Activated CD8-positive, alpha-beta T cell treated with anti-CD3 and anti-CD28 coated beads for 36 hours (primary cell): ENCODE measurements at places on chromosomes 5 and 9. TPM values are rescaled to one million over a fixed set of nuclear protein-coding genes. Genes with fewer than 3 reads are reported as not detected.
A peak's percentile ranks its signal among the peaks of the same experiment; 100 is the strongest.

Gene PRDM9
- not detected for total RNA-seq

Gene PCDHGB4
- not detected for total RNA-seq

Gene CNTFR
- not detected for total RNA-seq

Gene LHX2
- not detected for total RNA-seq

Gene IL33
- not detected for total RNA-seq

Gene IL13
- total RNA-seq = 6.5 TPM

Gene PCDHA11
- not detected for total RNA-seq

Gene NR5A1
- not detected for total RNA-seq

Gene DAP
- total RNA-seq = 45.3 TPM

DNA sequence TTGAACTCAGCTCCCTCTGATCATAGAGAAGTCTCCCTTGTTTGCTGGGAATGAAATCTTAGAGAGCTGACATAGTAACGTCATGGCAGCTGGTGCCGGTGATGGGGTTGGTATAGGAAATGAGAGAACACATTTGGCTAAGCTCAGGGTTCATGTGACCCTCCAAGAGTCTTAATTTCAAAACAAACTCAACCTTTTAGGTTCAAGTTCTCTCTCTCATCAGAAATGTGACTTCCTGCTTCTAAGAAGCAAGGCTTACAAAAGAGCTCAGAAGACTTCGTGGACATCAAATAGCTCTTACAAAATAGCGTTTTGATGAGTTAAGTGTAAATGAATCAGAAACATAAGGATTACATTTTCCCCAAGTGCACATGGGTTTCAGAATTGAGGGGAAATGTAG, 97.3 kb downstream of the PAPPA start:
- no peak overlapping the region for H3K4me3 ChIP-seq
- no peaks in the 10 kb centered on the region for H3K4me1 ChIP-seq
- H3K27ac ChIP-seq = no peak overlapping the region
- no peak for DNase-seq

GRCh38 chr5:129905473-129906176, 1.4 kb downstream of the CHSY3 start:
- H3K4me1 ChIP-seq = peaks cover 12% of the 10 kb centered on the region
- H3K27ac ChIP-seq = no peak overlapping the region

- no peak overlapping the region for H3K27ac ChIP-seq
- DNase-seq = no peak
- no peaks in the 10 kb centered on the region for H3K4me1 ChIP-seq
- peaks cover 50% of the 10 kb centered on the region for H3K36me3 ChIP-seq
- no peaks in the 10 kb centered on the region for H3K27me3 ChIP-seq
- H3K4me3 ChIP-seq = no peak overlapping the region
These were observed 33.7 kb downstream of the ELP1 start for GRCh38 chr9:108900176-108900575.

GRCh38 chr5:101284736-101285375, 381.8 kb upstream of the ST8SIA4 start:
- H3K36me3 ChIP-seq = no peaks in the 10 kb centered on the region
- no peaks in the 10 kb centered on the region for H3K27me3 ChIP-seq
- no peaks in the 10 kb centered on the region for H3K4me1 ChIP-seq
- DNase-seq = no peak
- no peak overlapping the region for H3K4me3 ChIP-seq

DNA sequence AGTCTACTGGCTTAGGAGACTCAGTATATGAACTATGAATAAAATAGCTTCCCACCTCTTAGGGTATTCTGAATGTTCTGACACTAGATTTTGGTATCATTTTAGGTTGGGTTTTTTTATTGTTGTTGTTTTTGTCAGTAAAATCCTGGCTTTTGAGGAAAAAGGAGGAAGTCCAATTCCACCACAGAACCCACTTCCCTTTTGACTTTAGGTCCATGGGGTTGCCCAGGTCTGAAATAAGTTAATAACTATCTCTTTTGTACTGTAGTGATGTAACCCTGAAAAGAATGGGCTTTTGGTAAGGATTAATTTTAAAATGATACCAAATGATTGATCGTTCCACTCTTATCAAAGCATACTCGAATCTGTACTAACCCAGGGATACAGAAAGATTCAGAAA, 29.1 kb upstream of the IL12B start:
- H3K27me3 ChIP-seq = peaks cover 5% of the 10 kb centered on the region
- no peak for DNase-seq
- no peak overlapping the region for H3K27ac ChIP-seq

DNA sequence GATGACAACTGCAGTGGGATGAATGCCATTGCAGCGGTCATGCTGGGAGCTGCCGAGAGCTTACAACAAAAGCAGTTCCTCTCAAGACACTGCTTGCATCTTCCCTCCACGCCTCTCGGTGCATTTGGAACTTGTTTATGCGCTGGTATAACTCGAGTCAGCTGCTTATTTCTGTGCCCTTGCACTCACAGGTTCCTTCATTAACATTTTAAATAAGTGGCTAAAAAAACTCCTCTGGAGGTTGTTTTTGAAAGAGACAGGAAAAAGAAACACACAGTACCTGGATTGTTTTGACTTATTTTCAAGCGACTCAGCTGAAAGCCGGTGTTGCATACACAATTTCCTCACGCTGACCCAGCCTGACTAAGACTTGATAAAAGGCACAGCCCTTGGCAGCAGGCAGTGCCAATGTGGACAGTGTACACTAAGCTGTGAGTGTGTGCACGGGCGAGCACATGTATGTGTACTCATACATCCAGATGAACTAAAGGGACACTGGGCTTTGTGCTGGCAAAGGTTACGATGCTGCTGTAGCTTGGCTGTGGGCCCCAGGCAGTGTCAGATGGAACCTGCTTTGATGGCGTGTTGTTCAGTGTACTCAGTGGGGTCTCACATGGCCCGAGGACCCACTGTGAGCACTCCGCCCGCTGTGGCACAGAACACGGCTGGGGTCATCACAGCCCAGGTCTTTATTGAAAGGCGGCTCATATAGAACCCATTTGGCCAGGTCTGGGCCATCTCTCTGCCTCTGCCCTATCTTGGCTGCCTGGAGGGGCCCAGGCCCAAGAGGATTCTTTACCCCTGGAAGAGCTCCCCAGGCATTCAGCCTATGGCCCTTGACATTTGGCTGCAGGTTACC, 92.3 kb downstream of the ANKRD33B start:
- H3K36me3 ChIP-seq = no peaks in the 10 kb centered on the region
- H3K4me1 ChIP-seq = no peaks in the 10 kb centered on the region
- no peak for DNase-seq
- no peak overlapping the region for H3K4me3 ChIP-seq

DNA sequence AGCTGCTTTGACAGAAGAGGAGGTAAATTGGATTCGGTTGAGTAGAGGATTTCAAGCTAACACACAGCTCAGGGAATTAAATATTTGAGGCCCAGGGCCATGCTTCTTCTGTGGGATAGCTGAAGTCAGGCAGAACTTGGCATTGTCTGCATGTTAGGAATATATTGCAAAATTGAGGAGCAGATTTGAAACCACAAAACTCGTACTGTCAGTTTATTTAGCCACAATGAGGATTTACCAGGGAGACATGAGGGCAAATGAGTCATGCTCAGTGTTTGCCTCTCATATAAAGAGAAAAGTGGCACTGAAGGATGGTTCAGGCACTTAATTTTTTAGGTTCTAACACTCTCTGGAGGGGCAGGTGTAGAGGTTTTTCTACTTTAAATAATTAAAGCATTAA, 83.0 kb upstream of the PRLR start:
- H3K27me3 ChIP-seq = peaks cover 13% of the 10 kb centered on the region
- no peak overlapping the region for H3K4me3 ChIP-seq

DNA sequence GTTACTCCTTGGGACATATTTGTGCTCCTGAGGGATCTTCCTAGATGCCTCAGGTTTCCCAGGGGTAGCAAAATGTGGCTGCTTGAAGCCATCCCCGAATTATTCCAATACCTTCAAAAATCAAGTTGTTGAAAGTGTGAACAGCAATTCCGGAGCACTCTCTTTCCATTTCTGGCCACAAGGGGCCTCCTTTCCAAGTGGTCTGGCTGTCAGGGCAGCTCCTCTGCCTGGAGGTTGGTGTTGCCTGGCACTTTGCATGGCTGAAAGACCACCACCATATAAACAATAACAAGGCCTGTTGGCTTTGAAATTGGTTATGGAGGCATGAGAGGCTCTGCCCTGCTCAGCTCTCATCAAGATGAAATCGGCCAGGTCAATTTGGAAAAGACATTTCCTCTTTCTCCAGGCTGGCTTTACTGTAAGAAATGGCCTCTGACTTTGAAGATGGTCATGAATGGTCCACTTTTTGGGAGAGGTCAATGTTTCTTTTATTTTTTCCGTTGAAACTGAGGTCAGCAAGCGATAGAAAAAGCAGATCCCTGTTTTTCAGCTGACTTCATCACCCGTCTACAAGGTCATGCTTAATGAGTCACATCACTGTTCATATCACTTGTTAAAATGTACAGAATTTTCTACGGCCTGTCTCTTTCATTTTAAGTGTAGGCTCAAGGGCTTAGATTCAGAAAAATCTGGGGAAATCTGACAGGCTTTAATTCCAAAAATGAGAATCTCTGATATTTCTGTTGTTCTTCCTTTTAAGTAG, 481.1 kb upstream of the ZNF608 start:
- no peak for DNase-seq
- H3K27ac ChIP-seq = no peak overlapping the region
- no peaks in the 10 kb centered on the region for H3K36me3 ChIP-seq
- H3K27me3 ChIP-seq = no peaks in the 10 kb centered on the region
- no peaks in the 10 kb centered on the region for H3K4me1 ChIP-seq

DNA sequence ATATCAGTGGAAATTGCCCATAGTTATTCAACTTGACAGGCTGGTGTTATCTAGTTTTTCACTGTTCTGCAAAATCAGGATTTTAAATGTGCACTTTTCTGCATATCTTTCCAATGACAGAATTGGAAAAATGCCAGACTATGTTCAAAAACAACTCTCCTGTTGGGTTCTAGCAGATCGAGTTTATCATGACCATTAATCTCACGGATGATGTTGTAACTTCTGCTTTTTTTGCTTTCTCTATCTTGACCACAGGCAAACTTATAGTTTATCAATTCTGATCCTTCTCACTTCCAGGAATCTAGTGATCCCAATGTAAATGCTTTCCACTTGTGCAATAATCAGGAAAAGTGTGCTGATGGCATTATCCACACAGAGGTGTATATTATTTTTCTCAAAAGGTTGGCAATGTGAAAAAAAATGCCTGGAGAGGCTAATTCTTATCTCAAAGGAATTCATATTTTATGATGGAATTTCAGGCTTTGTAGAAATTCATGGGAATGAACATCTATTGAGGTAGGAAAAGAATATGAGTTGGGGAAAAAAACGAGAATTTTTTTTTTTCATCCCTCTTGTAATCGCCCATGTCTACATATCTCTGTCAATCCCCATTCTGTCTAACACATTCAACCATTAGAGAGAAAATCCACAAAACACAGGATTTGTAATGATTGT, 73.6 kb upstream of the DAB2 start:
- no peak overlapping the region for H3K4me3 ChIP-seq
- H3K36me3 ChIP-seq = no peaks in the 10 kb centered on the region
- DNase-seq = no peak
- H3K4me1 ChIP-seq = no peaks in the 10 kb centered on the region

- H3K4me3 ChIP-seq = no peak overlapping the region
- no peak overlapping the region for H3K27ac ChIP-seq
- H3K36me3 ChIP-seq = peaks cover 55% of the 10 kb centered on the region
These were observed 68.6 kb downstream of the RGS3 start for GRCh38 chr9:113531919-113532808.

GRCh38 chr9:88013607-88014006, 39.3 kb upstream of the CDK20 start:
- no peaks in the 10 kb centered on the region for H3K4me1 ChIP-seq
- H3K27me3 ChIP-seq = peaks cover 4% of the 10 kb centered on the region
- H3K4me3 ChIP-seq = no peak overlapping the region
- H3K36me3 ChIP-seq = no peaks in the 10 kb centered on the region
- no peak for DNase-seq

DNA sequence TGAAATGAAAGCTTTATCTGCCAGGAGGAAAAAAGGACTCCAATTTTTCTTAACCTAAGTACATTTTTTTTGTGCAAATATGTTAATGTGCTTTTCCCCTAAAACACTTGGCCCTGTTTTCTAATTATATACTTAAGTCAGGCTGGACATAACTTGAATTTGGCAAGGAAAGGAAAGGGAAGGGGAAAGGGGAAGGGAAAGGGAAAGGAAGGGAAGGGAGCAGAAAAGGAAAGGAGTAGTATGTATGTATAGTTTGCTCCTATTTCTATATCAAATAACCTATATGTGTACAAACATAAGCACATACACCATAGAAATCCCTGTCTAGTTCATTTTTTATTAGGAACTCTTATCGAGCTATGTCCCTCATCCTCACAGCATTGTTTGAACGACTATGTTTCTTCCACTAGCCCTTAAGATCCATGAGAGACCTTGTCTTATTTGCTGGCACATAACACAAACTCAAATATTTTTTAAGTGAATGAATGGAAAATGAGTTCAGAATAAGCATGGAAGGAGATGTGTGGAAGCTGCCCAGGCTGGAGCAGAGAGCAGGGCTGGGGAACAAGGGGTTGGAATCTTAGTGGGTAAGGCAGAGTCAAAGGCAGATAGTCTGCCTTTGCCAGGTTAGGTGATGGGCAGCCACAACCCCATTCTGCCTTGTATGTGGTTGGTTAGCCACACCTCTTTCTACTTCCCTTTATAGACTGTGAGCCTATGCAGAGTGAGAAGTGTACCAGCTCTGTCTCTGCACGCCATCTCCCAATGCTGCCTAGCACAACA, 70.0 kb downstream of the KLHL3 start:
- H3K4me1 ChIP-seq = peaks cover 26% of the 10 kb centered on the region
- peak; percentile 71 for DNase-seq
- H3K36me3 ChIP-seq = no peaks in the 10 kb centered on the region
- H3K27me3 ChIP-seq = no peaks in the 10 kb centered on the region
- no peak overlapping the region for H3K4me3 ChIP-seq

DNA sequence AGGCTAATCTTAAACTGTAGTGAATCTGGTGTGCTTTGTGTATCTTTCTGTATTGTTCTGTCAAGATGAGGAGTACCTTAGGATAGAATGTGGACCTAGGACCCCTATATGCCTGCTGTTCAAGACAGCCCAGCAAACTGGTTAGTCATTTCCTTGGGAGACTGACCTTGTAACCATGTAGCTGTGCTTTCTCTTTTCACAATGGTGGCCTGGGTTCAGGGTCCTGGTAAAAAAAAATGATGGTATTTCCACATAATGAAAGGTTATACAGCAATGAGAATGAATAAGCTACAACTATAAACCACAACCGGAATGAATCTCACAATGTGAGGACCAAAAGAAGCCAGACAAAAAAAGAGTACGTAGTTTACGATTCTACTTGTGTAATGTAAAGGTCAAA, 36.4 kb upstream of the F2RL1 start:
- no peak overlapping the region for H3K27ac ChIP-seq
- no peak for DNase-seq
- H3K4me3 ChIP-seq = no peak overlapping the region

DNA sequence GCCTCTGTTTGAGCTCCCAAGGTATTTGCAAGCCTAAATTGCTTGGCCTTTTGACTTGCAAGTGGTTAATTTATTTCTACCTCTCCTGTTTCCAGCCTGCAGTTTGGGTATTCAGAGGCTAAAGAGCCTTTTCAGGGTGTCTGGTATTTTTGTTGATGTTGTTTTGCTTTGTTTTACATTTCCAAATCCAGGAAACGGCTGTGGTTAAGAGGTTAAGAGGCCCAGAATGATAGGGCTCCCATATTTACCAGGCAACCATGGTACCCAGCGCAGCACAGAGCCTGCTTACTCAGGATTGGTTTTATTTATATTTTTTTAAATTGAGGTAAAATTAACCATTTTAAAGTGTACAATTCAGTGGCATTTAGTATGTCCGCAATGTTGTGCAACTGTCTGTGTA, 92.1 kb downstream of the PDZD2 start:
- H3K4me3 ChIP-seq = no peak overlapping the region
- no peak for DNase-seq
- H3K27ac ChIP-seq = no peak overlapping the region
- no peaks in the 10 kb centered on the region for H3K27me3 ChIP-seq
- no peaks in the 10 kb centered on the region for H3K36me3 ChIP-seq
